CD4-positive, alpha-beta T cell treated with Interleukin-21 for 1 hour (primary cell): ENCODE measurements at places on chromosomes 3 and 15.

DNA sequence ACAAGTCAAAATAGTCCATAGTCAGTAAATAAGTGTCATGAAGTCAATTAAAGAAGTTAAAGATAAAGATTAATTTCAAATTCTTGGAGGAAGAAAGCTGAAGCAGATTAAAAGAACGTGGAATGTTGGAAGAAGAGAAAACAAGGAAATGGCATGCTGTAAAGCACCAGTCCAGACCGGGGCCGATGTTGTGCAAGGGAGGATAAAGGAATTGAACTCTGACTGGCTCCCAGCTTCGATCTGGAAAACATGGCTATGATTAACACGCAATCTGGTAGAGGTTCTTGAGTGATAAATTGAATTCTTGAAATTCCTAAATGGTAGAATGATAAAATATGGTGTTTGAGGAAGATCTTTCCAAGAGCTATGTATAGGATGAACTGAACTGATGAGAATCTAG is 194.4 kb downstream of the MEIS2 start:
- DNase-seq, result no peak

DNA sequence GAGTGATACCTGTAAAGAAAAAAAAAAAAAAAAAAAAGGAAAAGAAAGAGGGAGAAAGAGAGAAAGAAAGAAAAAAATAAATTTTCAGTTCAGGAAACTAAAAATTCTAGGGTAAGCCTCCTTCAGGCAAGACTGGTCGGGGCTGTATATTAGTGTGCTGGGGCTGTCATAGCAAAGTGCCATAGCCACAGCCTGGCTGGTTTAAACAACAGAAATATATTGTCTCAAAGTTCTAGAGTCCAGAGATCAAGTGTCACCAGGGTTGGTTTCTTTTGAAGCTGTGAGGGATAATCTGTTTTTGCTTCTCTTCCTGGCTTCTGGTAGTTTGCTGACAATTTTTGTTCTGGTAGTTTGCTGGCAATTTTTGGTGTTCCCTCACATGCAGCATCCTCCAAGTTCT is 48.4 kb upstream of the SLC25A26 start:
- DNase-seq, result no peak

GRCh38 chr3:181278468-181279238 is 289.1 kb upstream of the DNAJC19 start:
- no peak for DNase-seq

DNA sequence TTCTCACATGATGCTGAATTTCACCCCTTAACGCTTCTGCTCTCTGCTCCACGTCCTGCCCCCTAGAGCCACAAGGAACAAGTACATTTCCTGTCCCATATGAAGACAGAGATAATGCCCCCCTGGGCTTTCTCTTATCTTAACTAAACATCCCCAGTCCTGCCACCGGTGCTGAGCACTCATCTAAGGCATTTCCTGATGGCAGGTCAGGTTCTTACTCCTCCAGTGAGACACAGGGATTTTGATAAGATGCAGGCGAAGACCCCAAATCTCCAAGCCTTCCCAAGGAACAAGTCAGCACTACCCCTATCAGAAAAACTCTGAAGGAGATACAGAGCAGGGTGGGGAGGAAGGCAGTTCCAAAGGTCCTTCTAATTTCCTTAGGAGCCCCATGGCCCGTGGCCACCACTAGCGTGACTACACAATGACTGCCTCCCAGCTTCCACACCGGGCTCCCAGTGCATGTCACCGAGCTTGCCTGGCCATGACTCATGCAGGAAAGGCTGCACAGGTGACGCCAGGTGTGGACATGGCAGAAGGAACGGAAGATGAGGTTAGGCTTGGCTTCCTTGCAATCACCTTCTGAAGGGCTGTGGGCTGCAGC is 152.9 kb downstream of the XXYLT1 start:
- DNase-seq, result no peak

DNA sequence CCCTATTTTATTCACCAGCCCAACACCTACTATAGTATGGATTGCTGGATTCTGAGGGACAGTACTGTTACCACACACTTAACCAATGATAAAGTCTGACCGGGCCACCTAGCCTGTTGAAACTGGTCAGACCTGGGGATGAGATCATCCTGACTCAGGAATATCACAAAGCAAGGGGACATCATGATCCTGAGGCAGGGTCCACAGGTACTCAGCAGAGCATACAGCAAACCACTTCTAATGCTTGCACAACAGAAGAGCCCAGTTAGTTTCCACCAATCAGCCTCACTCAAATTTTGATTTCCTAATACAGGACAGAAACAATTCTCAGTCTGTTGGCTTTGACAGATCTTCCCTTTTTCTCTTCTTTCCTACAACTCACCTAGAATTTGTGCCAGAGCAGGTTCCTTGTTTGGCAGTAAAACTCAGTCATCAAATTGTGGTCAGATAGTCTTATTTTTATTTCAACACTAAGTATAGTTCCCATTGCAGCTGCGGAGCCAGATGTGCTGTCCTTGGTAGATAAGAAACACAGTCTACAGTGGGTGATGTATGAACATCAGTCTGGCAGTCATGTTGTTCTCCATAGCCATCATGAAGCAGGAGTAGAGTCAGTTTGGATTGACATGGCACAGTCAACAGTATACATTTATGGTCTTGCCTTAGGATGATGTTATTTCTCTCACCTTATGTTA is 90.1 kb upstream of the PRR23C start:
- DNase-seq, result no peak

- DNase-seq, result no peak
These were observed 34.4 kb upstream of the TPRG1 start for GRCh38 chr3:189137416-189137815.
